ENCODE measurements at places on chromosomes 12 and 14. TPM values are rescaled to one million over a fixed set of nuclear protein-coding genes. Genes with fewer than 3 reads are reported as not detected.

Gene RASAL1
- 39.0 TPM for total RNA-seq

Gene PLXNC1
- 8.1 TPM for total RNA-seq

GRCh38 chr14:77007975-77008421 lies 20.5 kb downstream of the IRF2BPL start:
- no peaks in the 10 kb centered on the region for H3K27me3 ChIP-seq
- peak overlapping the region; percentile 88 for H3K27ac ChIP-seq
- H3K4me3 ChIP-seq, result no peak overlapping the region
- no peaks in the 10 kb centered on the region for H3K36me3 ChIP-seq
- DNase-seq, result no peak

GRCh38 chr12:112879191-112879705 lies 27.5 kb upstream of the OAS1 start:
- H3K27ac ChIP-seq, result no peak overlapping the region
- H3K4me3 ChIP-seq, result no peak overlapping the region
- peaks cover 56% of the 10 kb centered on the region for H3K27me3 ChIP-seq
- no peak for DNase-seq
- H3K36me3 ChIP-seq, result no peaks in the 10 kb centered on the region
- H3K4me1 ChIP-seq, result no peaks in the 10 kb centered on the region

DNA sequence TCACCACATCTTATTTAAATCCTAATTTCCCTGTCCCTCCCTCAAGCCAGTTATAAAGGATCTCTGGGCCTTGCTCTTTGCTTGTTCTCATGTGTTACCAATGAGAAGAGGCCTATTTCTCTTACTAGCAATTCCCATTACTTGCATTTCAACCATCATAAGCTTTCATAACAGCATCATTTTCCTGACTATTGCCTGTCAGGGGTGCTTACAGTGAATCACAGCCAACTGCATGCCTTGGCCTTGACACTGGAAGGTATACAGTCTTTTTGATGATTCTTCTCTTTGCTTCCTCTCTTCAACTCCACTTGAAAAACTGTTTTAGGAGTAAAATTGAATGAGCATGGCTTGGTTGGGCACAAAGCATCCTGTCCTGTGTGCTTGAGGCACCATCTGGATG lies 127.0 kb downstream of the NPAS3 start:
- no peak overlapping the region for H3K4me3 ChIP-seq
- no peak for DNase-seq
- no peak overlapping the region for H3K27ac ChIP-seq
- H3K36me3 ChIP-seq, result no peaks in the 10 kb centered on the region

DNA sequence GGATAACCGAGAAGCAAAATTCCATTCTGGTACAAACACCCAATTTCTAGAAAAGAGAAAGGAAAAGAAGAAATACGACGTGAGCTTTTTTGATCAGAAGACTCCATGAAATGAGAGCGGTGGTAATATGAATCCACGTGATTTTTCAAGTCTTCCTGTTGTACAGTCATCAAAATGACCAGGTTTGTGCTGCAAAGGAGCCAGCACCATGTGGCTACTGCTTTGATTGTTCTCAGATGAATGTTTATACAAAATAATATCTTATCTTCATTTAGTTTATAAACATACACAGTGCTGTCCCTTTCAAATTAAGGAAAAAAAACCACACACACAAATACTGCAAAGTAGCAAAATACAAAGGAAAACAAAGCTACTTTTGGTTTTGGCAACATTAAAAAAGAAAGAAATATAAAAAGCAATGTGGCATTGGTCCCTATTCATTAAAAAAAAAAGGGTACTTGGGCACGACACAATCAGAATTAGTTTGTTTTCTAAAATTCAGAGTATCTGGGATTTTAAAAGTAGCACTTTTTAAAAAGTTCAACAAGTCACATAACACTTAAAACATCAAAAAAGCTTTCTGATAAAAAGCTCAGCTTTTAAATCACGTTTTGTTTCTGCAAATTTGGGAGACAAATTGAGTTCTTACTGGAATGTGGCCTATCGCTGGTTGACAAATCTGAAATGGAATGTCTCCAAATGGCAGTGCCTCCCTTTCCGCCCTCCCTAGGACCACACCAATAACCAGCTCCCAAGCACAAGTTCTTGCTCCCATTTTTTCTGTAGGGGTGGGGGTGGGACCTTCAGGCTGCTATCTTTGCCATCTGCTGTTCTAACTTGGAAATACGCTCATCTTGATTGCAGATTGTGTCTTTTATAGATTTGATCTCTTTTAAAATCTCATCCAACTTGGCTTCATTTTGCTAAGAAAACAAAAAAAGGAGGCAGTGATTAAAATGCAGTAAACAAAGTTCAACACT lies 13.2 kb upstream of the SELPLG start:
- peaks cover 9% of the 10 kb centered on the region for H3K4me1 ChIP-seq
- no peaks in the 10 kb centered on the region for H3K27me3 ChIP-seq
- no peak overlapping the region for H3K4me3 ChIP-seq

All from suprapubic skin (tissue), 4 donors.